Cortex of kidney (tissue), 1 donor: ENCODE measurements at places on chromosomes 13 and 19.

GRCh38 chr13:21550918-21551317, 53.1 kb downstream of the MICU2 start:
- no peak for DNase-seq

DNA sequence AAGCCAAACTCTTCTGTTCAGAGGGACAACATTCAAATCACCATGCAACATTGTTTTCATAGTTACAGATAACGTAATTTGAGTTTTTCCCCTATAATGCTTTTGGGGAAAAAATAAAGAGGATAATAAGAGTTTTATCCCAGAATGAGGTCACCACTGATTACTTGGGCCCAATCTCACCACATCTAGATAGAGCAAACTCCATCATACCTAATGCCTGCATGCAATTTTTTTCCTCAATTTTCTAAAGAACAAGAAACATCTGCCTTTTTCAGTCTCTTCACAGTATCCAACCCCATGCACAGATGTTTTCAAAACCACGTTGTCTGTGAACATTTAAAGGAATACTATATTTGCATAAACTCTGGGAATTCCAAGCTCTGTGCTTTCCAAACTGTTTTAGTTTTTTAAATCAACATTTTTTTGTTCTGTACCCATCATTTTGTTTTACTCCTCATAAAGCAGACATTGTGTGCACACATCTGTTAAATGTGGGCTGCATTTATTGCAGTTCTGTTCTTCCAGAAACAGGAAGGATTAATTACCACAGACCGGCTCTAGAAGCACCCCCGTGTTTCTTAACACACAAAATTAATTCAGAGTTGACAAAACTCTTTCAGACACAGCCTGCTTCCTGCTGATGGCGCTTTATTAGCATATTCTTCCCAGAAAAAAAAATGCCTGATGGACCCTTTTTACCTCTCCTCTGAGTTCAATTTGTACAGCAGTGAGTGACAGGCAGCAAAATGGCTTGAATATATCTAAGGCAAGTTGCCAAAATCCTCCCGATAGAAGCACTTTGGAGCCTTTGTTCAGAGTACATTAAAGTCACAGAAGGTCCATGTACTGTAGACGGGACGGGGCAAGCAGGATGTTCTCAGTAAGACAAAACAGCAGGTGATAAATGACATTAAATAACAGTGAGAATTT, 1171.9 kb downstream of the EFNB2 start:
- no peak for DNase-seq

GRCh38 chr13:72180253-72180952, 313.4 kb upstream of the DACH1 start:
- no peak for DNase-seq

DNA sequence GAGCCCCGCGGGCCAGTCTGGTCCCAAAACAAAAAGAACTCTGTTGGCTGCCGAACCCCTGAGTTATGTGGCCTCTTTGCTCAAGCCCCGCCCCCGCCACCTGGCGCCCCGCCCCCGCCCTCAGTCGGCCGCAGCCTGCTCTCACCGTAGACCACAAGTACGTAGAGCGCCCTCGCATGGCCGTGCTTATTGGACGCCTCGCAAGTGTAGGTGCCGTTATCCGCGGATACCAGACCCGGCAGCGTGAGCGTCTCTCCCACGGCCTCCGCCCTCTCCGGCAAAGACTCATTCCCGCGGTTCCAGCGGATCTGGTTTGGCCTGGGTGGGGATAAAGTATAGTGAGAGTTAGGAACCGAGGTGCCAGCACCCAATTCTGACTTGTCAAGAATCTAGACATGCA, 5.5 kb upstream of the ZNF428 start:
- DNase-seq = no peak

GRCh38 chr19:3760871-3761361, 576 bp downstream of the APBA3 start:
- DNase-seq = no peak

DNA sequence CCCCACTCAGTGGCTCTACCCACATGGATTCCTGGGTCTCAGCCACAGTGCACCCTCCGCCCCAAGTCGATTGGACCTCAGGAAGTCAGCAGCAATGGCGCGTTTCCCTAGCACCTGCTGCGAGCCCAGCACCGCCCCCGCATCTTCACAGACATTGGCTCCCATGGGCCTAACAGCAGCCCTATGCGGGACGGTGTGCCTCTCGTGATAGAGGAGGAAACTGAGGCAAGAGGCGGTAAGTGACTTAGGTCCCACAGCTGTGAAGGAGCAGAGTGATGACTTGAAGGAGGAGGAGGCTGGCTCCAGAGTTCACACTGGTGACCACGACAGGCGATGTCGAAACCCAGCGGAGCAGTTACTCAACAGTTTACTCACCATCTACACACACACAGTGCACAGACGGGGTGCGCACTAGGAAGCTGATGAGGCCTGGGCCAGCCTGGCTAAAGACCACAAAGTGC, 104.5 kb upstream of the SOX1 start:
- no peak for DNase-seq

GRCh38 chr19:13006431-13007281, 11.4 kb downstream of the NFIX start:
- no peak for DNase-seq

DNA sequence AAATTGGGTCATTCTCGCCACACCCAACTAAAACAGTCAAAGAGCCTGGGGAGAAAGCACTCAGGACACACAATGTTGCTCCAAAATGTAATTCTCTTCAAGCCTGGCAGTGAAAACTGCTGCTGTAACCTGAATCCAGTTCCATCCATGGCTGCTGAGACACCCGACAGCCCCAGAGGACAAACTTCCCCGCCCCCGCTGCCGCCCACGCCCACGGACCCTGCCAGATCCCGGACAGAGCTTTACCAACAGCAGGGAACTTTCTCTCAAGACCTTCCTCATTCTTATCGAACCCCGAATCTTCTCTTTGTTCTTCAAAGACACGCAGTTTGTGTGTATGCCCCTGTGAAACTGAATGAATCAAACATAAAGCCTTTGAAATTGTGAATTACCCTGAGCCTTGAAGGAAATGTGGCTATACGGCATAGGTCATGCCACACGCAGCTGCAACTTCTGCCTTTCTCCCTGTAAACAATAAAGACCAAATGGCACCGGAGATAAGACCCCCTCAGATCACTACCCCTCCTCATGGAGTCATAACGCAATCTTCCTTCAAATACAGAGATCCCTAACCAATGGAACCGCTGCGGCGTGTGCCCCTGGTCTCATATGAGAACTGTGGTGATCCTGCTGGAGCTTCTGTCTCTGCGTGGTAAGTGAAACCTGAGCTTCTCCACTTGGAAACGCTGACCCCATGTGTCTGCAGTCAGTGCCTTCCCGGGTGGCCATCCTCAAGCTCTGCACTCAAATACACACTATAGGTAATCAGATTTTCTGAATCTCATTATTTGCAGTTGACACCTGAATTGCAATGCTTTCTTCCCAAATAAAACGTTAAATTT, 4.8 kb upstream of the LAMP1 start:
- DNase-seq = no peak

DNA sequence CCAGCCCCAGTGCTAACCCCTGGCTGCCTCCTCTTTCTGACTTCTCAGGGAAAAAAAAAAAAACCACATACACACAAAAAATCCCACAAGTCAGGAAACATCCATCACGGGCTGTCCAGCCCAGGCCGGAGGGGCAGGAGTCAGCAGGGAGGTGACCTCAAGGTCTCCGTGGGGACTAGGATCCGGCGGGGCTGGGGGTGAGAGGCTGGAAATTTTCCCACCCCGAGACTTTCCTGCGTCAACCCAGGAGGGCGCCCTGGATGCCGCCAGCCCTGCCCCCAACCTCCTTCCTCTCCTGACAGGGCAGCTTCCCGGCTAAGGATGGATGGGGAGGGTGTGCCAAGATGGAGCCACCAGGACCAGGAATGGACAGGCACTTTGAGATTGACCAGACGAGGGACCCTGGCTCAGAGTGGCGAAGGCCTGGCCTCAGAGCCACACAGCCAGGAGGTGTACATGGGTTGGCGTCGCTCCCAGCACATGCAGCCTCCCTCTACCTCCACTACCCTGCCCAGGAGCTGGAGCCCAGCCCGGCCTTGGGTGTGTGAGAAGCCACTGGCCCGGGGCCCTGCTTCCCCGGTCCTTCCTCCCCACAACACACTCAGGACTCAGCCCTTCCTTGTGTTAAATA, 33.3 kb downstream of the BLOC1S3 start:
- no peak for DNase-seq

DNA sequence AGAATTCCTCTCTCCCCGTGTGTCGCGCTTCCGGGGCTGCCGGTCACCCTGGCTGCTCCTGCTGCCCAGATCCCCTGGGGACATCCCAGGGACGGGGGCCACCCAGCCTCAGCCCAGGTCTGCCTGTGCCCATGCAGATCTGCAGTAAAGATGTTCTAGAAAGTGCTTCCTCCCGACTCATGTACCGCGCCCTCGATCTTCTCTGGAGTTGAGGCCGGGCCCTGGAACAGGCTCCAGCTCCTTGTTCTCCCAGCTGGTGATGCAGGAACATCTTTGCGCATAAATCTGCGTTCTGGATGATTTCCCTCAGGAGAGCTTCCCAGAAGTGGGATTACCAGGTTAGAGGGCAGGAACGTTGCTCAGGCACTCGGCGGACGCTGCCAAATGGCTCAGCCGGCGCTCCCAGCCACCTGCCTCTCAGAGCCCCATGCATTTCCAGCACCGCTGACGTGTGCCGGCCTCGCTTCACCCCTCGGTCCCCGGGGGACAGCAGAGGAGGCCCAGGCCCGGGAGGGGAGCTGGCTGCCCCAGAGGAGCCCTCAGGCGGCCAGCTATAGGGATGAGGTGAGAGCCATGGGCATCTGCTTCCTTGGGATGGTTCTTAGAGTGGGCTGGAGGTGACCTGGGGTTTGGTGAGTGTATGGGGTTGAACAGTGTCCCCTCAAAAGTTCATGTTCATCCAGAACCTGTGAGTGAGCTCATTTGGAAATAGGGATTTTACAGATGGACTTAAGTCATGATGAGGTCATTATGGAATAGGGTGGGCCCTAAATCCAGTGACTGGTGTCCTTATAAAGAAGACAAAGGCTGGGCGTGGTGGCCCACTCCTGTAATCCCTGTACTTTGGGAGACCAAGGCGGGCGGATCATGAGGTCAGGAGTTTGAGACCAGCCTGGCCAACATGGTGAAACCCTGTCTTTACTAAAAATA, 42.6 kb downstream of the CRTC1 start:
- no peak for DNase-seq

DNA sequence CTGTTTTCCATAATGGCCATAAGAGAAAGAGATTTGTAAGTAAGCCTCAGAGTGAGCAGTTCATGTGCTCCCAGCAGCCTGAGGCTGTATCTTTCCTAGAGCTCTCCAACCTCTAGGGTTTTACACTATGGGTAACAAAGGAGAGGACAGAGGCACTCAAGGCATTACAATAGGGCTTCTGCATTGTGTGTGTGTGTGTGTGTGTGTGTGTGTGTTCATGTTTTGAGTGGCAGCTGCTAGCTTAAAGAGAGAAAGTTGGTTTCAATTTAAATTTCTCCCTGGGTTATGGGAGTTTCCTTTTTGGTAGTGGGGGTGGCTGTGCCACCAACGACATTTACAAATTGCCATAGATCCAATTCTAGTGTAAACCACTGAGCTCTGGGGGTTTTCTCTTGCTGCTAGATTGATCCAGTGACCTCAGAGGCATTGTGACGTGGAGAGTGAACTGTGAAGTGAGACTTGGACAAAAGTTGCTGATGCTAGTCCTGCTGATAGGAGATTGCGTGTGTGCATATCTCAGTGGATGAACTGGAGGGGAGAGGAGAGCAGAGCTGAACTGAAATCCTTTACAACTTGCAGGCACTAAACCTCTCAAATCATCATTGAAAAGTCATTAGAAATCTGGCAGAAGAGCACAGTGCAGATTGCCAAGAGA, 67.2 kb upstream of the OLFM4 start:
- DNase-seq = no peak

DNA sequence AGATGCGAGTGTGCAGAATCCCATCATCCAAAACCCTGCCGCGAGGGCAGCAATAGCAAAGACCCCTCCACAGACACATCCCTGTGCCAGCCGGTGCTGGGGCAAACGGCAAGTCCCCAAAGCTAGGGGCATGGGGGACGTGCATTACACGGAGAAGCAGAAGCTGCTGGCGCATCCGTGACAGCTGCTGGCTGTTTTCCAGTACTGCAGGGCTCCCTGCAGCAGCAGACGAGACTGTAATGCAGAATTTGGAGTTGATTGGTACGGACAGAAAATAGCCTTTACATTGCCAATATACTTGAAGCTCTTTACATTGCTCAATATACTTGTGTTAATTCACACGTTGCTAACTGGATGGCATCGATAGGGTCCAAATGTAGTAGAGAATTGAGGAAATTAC, 77.2 kb upstream of the TMTC4 start:
- DNase-seq = no peak

DNA sequence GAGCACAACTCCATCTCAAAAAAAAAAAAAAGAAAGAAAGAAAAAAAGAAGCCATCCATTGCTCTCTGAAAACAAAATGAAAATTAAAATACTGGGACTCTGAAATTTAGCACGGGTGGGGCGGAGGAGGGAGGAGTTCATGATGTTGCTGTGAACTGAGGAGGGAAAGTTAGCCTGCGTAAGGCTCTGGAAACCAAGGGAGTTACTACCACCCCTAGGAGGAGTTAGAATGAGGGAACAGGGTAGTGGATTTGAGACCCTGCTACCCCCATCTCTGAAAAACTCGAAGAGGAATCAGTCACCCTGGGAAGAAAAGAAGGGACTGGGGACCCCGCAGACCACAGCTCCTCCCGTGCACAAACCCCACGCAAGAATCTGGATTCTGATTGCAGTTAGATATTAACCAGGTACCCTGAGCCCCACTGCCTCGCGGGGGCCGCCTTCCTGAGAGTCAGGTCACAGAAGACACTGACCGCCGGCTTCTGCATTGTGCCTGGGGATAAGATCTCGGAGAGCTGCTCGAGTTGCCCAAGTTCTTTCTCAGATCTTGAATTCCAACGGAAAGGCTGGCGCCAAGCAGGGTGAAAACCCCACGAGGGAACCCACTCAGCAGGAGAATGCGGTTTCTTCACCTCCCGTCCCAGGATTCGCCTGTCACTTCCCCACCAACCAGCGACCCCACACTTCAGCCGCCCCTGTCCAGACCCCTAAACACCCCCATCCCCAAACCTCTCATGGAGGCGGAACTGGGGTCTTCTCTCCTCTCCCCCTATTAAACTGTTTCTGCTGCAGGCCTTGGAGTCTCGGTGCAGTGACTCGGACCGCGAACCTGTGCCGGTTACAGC, 870 bp downstream of the ZNF442 start:
- no peak for DNase-seq

GRCh38 chr19:10508707-10509106, 5.6 kb upstream of the KEAP1 start:
- DNase-seq = no peak

DNA sequence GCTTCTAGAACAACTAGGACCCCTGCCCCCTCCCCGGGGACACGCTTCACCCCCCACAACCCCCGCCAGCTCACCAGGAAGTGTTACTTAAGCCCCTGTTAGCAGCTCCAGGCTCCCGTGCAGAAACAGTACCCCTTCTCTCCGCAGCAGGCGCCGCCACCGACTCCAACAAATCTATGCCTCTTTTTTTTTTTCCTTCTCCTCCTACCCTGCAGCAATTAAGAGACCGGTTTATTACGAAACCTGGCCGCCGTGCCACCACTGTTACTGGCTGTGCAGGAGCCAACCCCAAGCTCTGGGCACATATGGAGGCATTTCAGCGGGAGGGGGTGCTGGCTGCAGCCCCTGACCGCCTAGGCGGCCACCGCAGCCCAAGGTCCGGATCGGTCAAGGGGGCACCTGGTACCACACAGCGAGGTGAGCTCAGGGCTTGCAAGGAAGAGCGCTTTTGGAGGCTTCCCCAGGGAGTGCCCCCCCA, 2.4 kb downstream of the GADD45B start:
- DNase-seq = no peak

GRCh38 chr13:84931264-84931663, 868.0 kb downstream of the SLITRK6 start:
- DNase-seq = no peak
